CD4-positive, alpha-beta T cell (primary cell): ENCODE measurements at places on chromosomes 1 and 21.

DNA sequence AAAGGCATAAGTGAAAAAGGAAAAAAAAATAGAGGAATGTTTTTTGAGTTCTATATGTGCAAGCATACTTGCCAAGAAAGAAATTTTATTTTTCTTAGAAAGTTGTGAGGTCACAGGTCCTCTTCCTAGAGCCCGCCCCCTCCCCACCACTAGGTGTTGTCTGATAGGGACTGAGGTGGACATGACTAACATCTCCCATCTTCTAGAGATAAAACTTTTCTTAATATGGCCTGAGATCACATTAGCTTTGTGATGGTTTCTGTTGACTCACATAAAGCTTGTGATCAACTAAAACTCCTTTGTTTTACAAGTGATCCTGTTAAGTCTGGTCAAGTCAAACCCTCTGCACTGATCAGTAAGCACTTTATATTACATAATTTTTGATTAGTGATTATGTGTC lies 33.4 kb upstream of the CITED4 start:
- no peak for DNase-seq

DNA sequence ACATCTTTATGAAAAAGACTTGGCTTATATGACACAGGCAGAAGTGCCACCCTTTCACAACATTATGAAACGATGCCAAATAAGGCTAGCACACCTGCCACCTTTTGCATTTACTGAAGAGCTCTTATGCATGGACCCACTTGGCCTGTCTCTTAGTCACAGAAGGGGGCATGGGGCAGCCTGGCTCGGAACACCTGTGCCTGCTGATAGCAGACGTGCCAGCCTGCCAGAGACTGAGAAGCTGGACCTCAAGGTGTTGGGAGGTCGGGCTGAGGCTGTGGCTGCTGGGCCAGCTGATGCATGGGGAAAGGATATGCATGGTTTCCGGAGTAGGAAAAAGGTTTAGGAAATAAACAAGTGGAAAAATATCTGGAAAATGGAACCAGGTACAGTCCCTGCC lies 21.5 kb downstream of the RCAN1 start:
- DNase-seq, result no peak

- DNase-seq, result no peak
These were observed 33.1 kb upstream of the ZNF644 start for GRCh38 chr1:91054780-91055481.

GRCh38 chr21:43972850-43973633 lies 39.1 kb upstream of the TRAPPC10 start:
- no peak for DNase-seq

GRCh38 chr21:42563686-42564085 lies 50.0 kb downstream of the SLC37A1 start:
- no peak for DNase-seq

DNA sequence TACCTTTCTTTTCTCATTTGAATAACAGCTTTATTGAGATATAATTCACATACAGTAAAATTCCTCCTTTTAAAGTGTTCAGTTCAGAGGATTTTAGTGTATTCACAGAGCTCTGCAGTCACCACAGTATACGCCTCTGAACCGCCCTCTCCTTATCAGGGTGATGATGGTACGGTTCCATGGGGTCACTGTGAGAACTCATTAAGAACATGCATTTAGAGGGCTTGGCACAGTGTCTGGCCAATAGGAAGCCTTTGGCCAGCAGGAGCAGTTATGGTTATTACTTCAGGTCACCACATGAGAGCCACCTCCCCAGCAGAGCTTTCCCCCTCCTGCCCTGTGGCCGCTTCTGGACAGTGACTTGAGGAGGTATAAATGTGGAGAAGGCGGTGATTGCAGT lies 27.3 kb downstream of the KCNQ4 start:
- DNase-seq, result no peak

GRCh38 chr21:27590271-27590670 lies 623.4 kb upstream of the ADAMTS5 start:
- no peak for DNase-seq

DNA sequence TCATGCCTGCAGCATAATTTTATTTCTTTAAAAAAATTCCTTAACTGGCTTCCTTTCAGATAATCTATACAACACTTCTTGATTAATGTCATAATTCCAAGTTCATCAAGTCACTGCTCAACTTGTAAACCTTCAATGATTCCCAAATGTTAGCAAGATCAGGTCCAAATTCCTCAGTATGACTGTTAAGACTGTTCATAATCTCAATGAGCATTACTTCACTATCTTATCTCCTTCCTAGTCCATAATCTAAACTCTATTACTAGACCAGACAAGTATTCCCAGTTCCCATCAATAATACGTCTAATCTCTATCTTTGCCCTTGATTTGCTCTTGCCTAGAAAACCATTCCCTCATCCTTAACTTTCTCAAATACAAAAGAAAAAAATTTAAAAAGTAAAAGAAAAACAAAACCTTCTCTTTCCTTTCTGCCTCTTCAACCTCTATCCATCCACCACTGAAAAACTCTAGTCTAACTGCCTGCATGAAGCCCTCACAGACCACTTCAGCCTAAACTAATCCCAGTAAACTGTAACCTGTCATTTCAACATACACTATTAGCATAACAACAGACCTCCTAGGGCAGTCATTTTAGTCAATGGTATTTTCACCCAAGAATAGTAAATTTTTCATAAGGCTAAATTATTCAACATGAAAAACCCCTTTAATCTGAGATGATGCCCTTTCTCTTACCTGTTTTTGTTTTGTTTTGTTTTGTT lies 15.5 kb downstream of the LUZP1 start:
- DNase-seq, result no peak

GRCh38 chr1:156670359-156670758 lies 6.8 kb downstream of the NES start:
- DNase-seq, result no peak

- no peak for DNase-seq
These were observed 73.3 kb downstream of the LEPR start for GRCh38 chr1:65493802-65494201.

- peak; percentile 56 for DNase-seq
These were observed 36.2 kb upstream of the KCNA10 start for GRCh38 chr1:110554871-110555801.

GRCh38 chr1:179548666-179549367 lies 26.9 kb downstream of the NPHS2 start:
- DNase-seq, result no peak

GRCh38 chr1:8473891-8474300 lies 156.0 kb downstream of the SLC45A1 start:
- no peak for DNase-seq

DNA sequence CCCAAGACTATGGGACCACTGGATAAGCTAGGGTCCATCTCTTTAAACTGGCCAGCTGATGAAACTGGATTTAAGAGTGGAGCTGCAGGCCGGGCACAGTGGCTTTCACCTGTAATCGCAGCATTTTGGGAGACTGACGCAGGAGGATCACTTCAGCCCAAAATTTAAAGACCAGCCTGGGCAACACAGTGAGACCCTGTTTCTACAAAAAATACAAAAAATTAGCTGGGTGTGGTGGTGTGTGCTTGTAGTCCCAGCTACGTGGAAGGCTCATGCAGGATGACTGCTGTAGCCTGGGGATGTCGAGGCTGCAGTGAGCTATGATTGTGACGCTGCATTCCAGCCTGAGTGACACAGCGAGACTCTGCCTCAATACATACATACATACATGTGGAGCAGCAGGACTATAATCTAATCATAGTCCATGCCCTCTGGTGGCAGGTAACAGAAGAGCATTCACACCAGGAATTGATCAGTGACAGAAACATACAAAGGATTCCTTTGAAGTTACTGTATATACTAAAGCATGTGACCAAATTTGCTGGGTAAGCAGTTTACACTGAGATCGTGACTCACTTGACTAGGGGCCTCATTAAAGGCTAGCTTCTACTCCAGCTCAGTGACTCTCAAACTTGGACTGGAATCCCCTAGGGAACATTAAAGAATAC lies 101.5 kb upstream of the SLFNL1 start:
- no peak for DNase-seq

GRCh38 chr1:29234471-29234870 lies 1.9 kb upstream of the PTPRU start:
- DNase-seq, result no peak

- DNase-seq, result no peak
These were observed 36.3 kb upstream of the AHCYL1 start for GRCh38 chr1:109948285-109948630.

GRCh38 chr21:33205476-33205875 lies 24.3 kb upstream of the IFNAR2 start:
- DNase-seq, result no peak

DNA sequence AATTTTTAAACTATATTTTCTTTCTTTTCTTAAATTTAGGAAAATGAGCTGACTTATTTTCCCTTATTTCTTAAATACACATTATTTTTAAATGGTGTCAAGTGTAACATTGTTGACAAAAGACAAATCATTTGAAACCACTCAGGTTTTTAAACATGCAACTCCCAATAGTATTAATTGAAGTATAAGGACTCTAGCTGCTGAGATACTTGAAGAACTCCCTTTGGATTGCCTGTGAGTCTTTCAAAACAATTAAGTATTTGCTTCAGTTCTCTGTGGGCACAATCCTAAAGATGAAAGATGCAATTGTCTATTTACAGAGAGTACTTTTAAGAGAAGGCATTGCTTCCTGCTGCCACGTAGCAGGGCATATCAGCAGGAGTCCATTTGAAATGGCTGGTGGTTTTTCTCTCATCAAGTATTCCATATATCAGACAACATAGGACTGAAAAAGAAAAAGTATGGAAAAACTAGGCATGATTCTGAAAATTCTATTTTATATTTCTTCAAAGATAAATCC lies 373.4 kb downstream of the NEGR1 start:
- DNase-seq, result no peak

GRCh38 chr1:168561989-168562388 lies 14.4 kb upstream of the XCL1 start:
- DNase-seq, result no peak

GRCh38 chr1:1943834-1944570 lies 24.9 kb upstream of the TMEM52 start:
- peak; percentile 54 for DNase-seq

DNA sequence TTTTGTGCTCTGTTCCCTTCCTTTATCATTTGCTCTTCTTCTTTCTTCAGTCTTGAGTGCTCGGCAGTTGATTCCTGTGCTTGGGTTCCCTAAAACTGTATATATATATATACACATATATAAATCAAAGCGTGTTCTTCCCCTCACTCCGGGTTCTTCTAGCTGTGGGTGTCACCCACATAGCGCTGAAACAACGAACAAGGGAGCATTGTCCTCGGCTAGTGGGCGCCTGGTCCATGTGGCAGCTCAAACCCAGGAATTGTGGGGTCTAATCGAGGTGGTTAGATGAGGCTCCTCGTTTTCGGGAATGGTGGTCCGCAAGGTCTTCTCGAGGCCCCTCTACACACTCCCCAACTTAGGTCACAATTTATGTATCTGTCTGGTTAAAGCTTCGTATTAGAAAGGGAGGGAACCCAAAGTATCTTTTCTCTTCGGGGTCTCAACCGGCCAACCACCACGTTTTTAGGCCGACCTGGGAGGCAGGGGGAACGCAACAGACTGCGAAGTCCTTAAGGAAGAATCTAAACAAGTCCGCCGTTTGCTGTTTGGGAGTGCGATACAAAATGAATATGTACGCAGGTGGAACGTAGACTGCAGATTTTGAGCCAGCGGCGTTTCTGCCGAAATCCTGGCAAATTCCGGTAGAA lies 504 bp upstream of the SDHC start:
- DNase-seq, result no peak

- DNase-seq, result no peak
These were observed 19.7 kb downstream of the EDEM3 start for GRCh38 chr1:184734980-184735379.

- no peak for DNase-seq
These were observed 49.7 kb downstream of the ODF2L start for GRCh38 chr1:86346388-86346787.

DNA sequence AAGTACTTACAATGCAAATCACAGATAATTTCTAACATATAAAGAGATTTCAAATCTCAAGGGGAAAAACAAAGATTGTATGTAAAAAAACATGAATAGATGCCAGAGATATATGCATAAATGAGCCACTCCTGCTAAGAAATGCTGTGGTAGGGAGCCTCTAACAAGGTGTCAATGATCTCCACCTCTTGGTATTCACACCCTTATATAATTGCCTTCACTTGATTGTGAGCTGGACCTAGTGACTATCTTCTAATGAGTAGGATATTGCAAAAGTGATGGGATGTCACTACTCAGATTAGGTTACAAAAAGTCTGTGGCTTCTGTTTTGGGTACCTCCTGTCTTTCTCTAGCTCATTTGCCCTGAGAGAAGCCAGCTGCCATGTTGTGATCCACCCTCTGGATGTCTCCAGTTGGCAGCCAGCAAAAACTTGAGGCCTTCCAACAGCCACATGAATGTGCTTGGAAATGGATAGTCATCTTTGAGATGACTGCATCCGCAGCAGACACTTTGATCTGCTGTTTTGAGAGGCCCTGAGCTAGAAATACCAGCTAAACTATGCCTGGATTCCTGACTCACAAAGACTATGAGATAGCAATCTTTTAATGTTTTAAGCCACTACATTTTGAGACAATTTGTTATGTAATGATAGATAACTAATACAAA lies 196.1 kb upstream of the FGGY start:
- no peak for DNase-seq

- DNase-seq, result peak; percentile 83
These were observed 1.9 kb upstream of the DHRS3 start for GRCh38 chr1:12619792-12620487.

DNA sequence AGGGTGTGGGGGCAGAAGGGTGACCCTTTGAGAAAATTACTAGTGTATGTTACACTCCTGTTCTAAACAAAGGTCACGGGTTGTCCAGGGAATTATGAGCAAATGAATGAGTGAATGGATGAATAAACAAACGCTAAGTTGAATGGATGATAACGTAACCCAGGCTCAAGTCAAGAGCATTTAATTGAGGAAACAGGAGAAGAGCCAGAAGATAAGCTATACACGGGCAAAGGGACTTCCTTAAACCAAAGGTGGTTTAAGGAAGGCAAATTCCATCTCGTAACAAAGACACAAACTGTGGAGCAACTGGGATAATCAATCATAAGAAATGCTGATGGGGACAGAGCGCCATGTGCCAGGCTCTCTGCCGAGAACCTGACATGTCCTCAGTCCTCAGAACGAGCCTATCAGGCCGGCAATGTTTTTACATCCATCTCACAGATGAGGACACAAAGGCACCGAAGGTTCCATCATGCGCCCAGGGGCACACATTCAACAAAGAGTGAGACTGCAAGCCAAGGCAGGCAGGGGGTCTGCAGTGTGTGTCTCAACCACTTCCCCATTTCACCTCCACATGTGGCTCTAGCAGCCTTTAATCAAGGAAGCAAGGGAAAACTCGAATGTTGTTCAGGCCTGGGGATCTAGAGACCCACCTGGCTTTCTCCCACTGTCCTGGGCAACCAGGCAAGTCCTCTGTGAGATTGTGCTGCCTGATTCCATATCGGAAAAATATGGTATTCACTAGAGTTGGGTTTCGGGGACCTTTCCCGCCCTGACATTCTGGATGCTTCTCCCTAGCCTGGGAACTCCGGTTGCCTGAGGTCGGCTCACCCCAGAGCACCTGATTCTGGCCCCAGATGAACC lies 126.8 kb upstream of the EDN2 start:
- no peak for DNase-seq

- DNase-seq, result no peak
These were observed 24.8 kb upstream of the THEM4 start for GRCh38 chr1:151934048-151934493.
